ENCODE measurements at places on chromosomes 7 and 10.

DNA sequence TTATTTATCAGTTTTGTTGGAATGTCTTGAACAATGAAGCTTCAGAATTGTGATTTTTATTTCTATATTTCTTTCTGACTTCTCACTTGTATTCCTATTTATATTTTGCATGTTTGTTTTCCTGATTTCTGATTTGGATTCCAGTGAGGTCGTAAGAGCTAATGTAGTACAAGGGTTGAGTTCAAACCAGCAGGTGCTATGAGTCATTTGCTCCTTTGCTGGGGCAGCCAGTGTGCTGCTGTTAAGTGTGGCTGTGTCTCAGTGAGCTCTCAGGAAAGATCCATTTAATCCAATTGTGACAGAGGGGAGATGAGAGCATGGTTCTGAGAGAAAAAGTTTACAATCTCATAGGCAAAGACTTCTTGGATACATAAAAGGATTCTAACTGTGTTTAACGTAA, 48.6 kb downstream of the MCU start:
- DNase-seq = peak; percentile 75

DNA sequence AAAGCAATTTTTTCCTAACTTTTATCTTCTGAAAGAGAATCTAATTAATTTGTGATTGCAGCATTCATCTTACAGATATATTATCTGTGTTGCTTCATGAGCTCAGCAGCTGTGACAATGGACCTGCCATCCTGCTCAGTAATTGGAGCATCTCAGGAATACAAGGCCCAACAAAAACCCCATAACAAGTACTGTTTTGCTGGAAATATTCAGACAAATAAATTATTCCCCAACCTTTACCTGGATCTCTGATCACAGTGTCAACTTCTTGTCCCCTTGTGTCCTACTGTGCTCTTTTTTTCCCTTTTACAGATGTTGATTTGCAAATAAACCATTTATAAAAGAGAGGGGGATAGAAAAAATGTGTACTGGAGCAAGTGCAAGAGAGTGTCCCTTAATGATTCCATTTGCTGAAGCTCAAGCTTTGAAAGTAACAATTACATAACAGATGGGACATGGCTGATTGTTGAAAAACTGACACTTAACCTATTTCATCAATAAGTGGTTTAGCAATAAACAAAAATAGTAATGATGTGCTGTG, 1063.4 kb upstream of the GHITM start:
- DNase-seq = no peak

DNA sequence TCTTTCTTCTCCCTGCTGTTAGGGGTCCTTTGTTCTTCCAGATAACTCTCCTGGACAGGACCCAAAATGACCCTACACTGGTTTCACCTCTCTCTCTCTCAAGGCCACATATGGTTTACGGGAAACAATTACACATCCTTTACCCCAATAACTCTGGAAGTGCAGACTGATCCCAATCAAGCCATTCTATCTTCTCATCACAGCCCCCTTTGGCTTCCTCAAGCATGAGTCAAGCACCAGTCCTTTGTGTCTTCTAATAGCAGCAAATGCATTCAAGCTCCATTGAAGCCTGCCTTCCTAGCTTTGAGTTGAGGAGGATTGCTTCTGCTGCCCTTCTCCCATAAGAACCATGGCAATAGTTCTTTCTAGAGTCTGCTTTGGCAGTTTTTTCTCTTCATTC, 20.2 kb downstream of the C10orf67 start:
- no peak for DNase-seq

- DNase-seq = no peak
These were observed 297.2 kb downstream of the RPS24 start for GRCh38 chr10:78330884-78331283.

DNA sequence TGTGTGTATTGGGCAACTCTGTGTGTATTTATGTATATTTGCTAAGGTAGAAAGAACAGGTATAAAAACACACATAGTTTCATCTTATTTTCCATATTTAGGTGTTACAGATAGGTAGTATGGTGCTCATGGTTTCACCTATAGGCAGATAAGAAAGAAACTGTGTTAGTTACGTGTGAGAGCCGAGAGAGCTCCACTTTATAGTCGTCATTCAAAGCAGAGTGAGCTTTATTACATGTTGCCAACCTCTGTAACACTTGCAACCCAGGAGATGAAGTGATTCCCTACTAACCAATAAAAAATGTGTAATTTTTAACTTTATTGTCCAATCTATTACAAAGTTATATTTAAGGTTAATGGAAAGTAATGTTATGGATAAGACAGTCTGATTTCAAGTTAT, 121.3 kb downstream of the AGMO start:
- no peak for DNase-seq

- DNase-seq = no peak
These were observed 5.3 kb downstream of the POLM start for GRCh38 chr7:44077061-44077460.

DNA sequence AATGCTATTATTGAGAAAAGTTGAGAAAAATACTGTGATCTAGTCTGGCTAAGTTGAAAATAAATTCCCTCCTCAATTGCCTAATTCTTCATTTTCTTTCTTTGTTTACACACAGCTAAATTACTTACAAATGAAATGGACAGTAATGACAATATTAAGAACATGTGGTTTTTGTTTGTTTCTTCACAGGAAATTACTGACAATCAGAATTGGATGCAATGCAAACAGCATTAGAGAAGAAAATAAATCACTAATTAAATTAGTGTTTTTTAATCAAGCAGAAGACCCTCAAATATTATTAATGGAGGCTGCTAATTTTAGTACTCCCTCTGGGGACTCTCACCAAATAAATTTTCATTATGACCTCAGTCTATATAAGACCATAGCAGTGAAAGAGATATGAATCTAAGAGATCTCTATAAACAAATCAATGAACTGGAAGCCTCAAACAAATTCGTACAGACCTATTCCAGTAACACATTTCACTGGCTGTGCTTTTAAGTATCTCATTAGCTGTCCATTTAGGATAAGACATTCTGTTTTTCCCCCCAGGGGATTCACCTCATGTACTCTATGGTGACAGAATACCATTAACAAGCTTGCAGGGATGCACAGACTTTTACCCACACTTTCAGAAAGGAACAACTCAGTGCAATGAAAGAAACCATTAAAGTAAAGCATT, 202.0 kb upstream of the DGKB start:
- no peak for DNase-seq

DNA sequence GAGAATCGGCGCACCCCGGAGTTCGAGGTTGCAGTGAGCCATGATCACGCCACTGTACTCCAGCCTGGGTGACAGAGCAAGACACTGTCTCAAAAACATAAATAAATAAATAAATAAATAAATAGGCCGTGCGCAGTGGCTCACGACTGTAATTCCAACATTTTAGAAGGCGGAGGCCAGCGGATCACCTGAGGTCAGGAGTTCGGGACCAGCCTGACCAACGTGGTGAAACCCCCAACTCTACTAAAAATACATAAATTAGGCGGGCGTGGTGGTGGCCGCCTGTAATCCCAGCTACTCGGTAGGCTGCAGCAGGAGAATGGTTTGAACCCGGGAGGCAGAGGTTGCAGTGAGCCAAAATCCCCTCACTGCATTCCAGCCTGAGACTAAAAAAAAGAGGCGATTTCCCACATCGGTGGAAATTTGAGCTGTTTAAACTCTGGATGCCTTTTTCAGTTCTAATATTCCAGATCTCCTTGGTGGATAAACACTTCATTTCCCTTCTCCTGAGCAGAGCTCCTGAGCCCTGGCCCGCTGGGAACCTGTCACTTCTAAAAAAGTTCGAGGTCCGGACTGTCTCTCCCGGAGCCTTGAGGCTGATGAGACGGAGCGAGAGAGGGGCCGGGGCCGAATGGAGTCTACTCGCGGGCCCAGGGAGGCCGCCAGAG, 2.0 kb upstream of the NFKB2 start:
- no peak for DNase-seq

DNA sequence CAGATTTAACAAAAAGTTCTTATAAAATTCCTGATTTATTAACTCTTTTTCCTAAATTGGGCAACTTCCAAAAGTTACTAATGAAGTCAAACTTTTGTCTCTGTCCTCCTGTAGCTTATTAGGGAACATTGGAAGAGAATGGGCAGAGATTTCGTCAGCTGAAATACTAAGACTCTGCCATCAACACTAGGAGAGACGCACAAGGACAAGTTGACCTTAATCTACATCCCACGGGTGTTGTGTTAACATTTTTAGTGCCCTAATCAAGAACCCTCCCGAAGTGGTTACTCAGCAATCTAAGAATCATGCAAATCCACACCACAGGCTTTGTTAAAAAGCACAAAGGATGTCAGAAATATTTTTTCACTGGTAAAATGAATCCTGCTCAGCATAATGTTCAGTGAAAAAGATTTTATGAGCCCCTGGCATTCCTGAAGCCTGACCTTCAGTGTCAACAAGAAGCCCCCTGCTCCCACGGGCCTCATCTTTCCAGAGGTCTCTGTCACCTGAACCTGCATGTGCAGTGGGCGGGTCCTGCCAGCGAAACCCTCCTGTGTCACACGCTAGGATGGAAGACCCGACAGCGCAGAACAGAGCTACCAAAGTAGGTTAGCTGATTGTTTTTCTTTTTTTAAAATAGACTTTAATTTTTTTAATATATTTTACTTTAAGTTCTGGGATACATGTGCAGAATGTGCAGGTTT, 70.6 kb upstream of the AKR1E2 start:
- DNase-seq = no peak

- no peak for DNase-seq
These were observed 68.8 kb downstream of the OSBPL3 start for GRCh38 chr7:24911213-24911603.

DNA sequence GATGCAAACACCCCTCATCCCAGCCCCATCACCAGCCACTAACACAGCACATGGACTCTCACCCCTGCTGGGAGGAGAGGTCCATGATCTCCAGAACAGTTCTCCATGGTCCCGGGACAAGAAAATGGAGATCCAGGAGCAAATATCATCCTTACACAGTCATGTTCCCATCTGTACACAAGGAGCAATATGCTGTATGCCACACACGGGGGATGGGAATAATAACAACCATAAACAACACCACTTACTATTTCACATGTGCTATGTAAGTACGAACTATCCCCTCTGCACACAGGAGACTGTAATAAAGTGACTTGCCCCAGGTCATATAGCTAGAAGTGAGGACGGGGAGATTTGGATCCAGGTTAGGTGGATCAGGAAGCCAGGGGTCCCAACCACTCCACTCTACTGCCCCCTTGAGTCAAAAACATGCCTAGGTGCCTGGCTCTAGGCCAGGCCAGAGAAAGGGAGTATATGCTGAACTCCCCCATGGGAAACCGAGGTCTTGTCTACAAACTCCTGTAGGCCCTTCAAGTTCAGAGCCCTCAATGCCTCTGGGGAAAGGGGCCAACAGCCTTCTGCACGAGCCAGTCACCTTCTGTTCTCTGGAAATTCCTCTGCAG, 34.1 kb downstream of the LRRC20 start:
- DNase-seq = peak; percentile 27

DNA sequence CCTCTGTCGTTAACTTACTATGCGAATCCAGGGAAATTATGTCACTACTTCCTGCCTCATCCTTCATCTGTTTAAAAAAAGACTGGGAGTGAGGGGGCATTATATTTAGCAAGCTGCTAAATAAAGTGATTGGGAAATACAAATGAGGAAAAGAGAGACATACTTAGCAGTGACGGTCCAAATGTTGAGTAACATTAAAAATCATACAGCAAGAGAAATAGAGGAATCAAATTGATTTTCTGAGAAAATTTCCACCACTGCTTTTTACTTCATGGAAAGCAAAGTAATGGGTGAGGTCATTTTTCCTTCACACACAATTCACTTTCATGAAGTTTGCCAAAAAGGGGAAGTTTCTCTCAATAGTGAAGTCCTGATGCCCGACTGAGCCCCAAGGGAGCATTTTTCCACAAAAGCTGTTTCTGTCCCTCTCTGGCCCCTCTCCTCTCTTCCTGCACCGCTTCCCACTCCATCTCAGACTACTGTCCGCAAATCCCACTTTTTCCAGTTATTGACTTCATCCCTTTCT, 61.9 kb upstream of the ADO start:
- DNase-seq = peak; percentile 15

- no peak for DNase-seq
These were observed 25.8 kb upstream of the SH2B2 start for GRCh38 chr7:102260856-102261255.

DNA sequence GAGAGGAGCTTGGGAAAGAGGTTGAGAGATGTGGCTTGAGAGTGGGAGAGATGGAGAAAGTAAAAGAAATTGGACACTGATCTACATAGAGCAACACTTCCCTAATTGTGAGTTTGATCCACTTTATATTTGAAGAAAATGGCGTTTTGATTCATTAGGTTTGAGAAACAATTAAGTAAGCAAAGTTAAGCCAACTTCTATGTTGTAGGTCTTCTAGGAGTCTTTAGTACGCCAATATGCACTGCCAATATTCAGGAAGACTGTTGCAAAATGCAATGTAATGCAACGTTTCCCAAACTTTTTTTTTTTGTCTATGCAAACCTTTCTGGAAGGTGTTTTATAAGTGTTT, 7.0 kb upstream of the PRTFDC1 start:
- no peak for DNase-seq

GRCh38 chr10:5343979-5344378, 20.8 kb upstream of the UCN3 start:
- no peak for DNase-seq

GRCh38 chr10:20215547-20216152, 399.4 kb downstream of the PLXDC2 start:
- DNase-seq = no peak

- DNase-seq = peak; percentile 19
These were observed 240.0 kb downstream of the ARHGAP21 start for GRCh38 chr10:24483701-24484100.

DNA sequence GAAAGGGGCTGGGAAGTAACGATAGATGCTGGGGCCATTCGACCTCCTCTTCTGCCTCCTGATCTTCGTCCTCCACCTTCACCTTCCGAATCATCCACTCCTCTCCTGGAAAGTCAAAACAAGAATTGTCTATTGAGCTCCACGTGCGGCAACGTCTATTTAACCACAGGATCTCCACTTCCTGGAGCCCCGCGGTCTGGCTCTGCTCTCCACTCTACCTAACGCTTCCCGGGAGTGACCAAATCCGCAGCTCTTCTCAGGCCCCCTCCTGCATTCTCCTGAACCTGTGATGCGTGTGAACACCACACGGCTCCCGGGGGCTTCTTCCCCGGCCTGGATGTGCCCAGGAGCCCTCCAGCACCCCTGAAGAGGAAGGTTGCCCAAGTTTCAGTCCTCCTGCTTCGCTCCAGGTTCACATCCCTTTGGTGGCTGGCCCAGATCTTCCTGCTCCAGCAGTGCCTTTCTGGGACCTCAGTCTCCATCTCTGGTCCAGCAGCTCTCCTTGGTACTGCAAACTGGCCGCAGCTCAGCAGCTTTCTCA, 7.2 kb downstream of the ZNF467 start:
- DNase-seq = no peak

- DNase-seq = no peak
These were observed 105.5 kb downstream of the CUX1 start for GRCh38 chr7:101922631-101923601.

GRCh38 chr7:2523461-2523936, 3.9 kb downstream of the LFNG start:
- no peak for DNase-seq

Data from HCEC 1CT (cell line).